AG09319 (cell line): ENCODE measurements at places on chromosomes 16 and 17.

DNA sequence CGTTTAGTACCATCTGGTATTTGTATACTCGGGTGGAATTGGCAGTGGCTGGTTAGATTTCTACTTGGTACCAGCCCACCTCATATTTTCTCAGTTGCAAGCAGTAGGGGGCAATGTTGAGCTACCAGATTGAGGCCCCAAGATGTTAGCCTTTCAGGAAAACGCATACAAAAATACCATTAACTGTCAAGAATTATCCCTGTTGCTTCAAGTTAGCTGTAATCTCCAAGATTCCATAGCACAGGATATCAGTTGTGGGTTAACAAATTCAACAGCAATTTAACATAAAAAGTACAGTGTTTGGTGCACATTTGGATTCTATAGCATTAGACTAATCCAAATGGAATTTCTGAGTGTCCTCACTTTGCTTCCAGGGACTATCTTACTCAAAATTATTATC lies 188.2 kb downstream of the FTO start:
- DNase-seq: no peak

- DNase-seq: peak; percentile 57
Observed at GRCh38 chr17:64240741-64241347, 22.2 kb downstream of the TEX2 start.

GRCh38 chr16:83928341-83929055 lies 24.5 kb upstream of the OSGIN1 start:
- peak; percentile 25 for DNase-seq

- no peak for DNase-seq
Observed at GRCh38 chr17:42026857-42027589, 7.1 kb downstream of the NKIRAS2 start.

DNA sequence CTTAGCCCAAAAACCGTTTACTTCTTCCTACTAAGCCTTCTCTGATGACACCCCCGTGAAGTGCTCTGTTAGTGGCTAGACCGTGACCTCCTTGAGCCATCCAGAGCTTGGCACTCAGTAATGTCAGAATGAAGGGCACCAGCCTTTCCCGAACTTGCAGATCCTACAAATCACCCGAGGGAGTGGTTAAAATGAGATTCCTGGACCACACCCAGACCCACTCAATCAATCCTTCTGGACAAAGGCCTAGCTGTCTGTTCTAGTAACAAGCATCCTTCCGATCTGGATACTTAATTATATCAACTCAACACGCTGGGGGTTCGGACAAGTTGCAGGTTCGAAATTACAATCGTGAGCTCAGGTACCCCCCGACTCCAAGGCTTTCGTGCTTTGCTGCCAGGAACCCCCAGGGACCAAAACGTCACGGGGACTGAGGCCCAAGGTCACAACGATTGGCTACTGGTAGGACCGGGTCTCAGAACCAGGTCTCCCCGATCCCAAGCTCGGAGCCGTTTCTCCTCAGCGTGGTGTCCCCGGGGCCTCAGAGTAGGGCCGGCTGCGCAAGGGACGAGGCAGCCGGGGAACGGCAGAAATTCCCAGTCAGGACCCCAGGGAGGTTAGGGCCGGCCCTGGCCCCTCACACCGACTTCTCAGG lies 527 bp downstream of the CIAPIN1 start:
- no peak for DNase-seq

- DNase-seq: no peak
Observed at GRCh38 chr16:59274141-59274540, 540.0 kb upstream of the GOT2 start.

DNA sequence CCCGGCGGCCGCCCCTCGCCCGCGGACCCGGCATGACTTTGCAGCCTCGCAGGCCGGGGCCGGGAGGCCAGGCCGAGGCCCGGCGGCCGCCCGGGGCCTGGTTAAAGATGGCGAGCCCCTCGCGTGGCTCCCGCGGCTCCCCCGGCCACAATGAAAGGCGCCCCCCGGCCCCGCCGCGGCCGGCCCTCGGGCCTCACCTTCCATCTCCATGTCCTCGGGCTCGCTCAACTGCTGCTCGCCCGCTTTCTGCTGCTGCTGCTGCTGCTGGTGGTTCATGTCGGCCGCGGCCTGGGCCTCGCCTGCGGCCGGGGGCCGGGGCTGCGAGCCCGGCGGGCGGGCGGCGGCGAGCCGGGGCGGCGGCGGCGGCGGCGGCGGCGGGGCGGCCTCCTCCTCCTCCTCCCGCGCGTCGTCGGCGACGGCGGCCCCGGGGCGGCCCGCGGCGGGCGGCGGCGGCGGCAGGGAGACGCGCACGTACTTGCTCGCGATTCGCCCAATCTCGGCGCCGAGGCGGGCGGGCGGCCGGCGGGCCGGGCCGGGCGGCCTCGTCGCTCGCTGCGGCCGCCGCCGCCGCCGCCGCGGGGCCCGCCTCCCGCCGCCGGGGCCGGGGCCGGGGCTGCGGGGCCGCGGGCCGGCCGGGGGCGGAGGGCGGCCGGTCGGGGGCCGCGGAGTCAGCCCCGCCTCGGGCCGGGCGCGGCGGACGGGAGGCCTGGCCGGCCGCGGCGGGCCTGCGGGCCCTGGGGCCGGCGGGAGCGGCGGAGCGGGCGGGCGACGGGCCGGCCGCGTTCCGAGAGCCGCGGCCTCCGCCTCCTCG lies 491 bp downstream of the USP7 start:
- DNase-seq: no peak

- DNase-seq: peak; percentile 92
Observed at GRCh38 chr16:16021988-16022682, 72.7 kb downstream of the ABCC1 start.

- DNase-seq: no peak
Observed at GRCh38 chr16:77816293-77816692, 27.9 kb downstream of the VAT1L start.

DNA sequence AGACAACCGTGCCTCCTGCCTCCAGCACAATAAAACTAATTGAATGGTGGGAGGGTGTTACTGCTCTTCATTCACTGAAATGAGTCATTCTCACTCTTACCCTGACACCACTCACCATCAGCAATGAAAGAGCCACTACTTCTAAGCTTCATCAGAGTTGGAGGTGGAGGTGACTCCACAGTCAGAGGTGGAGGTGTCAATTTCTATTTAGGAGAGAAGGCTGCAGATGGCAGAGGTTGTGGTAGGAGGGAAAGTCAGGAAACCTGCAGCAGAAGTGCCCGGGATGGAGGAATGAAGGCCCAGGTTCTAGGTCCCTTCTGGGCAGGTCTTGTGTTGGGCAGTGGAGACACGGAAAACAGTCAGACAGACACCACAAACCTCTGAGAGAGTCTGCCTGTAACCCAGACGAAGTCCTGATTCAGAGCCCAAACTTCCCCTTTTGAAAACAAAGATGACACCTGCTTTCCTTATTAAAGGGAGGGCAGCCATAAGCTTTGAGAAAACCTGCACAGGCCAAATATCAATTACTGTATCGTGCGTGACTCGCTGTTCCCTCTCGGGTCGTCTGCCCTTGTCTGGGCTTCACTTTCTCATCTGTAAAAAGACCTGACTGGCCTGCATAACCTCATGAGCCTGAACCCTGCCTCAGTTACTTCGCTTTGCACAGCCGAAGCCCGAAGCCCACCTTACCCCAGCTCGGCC lies 668 bp downstream of the ATPAF2 start:
- no peak for DNase-seq

- DNase-seq: no peak
Observed at GRCh38 chr17:47797797-47798196, 23.8 kb downstream of the OSBPL7 start.

GRCh38 chr17:48336986-48337385 lies 93.0 kb downstream of the SKAP1 start:
- no peak for DNase-seq

DNA sequence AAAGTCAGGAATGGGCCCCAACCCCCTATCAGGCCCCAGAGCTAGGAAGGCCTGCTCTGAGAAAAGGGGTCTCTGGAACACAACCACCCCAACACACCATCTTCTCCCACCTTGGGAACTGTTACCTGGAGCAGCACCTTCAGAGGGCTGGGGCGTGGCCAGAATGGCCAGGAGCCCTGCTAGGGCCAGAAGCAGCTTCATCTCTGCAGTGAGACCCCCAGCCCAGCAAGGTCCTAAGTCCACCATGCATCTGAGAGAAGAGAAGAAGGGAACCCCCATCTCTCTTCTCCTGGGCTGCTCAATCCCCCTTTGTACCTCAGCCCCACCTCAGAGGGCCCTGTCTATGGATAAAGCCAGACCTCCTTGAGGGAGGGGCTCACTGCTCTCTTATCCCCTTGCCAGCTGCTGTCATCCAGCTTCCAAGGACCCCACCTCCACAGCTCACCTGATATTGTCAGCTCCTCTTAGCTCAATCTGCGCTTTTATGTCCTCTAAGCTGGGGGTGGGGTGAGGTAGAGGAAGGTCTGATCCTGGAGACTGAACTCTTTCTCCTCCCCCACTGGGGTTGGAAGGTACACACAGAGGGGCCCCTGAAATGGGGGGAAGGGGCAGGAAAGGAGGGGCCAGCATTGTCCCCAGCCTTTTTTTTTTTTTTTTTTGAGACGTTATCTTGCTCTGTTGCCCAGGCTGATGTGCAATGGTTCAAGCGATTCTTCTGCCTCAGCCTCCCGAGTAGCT lies at the start of gene MPO:
MPO (minus strand) TSS at position 456 of the 738 bp plus-strand sequence; CDS start at position 279, 177 bp downstream.
- no peak for DNase-seq

DNA sequence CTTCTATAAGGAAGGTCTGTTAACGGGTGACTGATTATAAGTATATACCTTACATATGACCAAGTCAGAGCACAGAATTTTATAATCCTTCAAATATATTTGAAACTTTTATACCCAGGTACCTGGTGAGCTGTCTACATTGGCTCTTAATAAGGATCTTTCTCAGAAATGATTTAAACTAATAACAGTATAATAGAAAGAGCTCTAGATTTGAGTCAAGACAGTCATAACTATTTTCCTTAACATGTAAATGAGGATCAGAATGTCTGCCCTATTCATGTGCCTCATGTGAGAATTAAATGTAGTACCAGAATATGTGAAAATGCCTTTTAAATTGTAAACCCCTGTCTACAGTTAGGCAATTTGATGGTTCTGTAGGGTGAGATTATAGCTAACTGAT lies 14.5 kb downstream of the CBFB start:
- no peak for DNase-seq

- DNase-seq: peak; percentile 75
Observed at GRCh38 chr16:70735141-70735979, 49.5 kb upstream of the MTSS2 start.

- no peak for DNase-seq
Observed at GRCh38 chr17:42421507-42422338, 1.3 kb downstream of the CAVIN1 start.

DNA sequence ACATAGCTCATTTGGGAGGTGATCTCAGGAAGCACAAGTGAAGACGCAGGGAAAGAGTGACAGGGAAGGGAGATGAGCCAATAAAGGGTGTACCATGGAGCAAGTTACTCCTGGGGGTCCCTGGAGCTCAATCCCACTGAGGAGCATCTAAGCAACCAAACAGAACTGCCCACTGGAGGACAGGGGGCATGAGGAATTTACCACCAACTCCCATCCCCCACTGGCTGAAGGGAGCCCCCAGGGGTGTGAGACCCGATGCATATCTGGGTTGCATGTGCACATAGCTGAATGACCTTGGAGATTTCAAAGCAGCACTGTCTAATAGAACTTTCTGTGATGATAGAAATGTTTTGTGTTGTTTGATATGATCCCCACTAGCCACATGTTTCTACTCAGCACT lies 29.6 kb downstream of the C16orf82 start:
- DNase-seq: no peak

DNA sequence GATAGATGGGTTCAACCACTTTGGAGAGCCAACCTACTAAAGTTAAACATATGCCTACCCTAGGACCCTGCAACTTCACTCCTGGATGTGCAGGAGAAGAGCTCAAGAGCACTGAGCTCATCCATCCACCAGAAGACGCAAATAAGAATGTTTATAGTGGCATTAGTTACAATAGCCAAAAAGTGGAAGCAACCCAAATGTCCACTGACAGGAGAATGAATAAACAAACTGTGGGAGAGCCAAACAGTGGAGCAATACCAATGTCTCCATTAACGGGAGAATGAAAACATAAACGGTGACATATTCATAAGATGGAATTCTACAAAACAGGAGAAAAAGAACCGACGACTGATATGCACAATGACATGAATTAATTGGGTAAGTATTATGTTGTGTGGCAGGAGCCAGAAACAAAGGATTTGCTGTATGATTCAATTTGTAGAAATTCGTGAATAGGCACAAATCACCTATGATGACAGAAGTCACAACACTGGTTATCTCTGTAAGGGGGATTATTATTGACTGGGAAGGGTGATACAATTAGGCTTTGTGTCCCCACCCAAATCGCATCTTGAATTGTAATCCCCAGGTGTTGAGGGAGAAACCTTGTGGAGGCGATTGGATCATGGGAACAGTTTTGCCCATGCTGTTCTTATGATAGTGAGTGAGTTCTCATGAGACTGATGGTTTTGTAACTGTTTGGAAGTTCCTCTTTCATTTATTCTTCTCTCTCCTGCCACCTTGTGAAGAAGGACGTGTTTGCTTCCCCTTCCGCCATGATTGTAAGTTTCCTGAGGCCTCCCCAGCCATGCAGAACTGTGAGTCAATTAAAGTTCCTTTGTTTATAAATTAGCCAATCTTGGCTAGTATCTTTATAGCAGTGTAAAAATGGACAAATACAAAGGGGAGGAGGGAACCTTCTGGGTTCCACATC lies 57.9 kb upstream of the PLCG2 start:
- no peak for DNase-seq

GRCh38 chr16:72752004-72752695 lies 295.8 kb downstream of the ZFHX3 start:
- DNase-seq: no peak

GRCh38 chr16:72198021-72198711 lies 26.2 kb upstream of the PMFBP1 start:
- DNase-seq: peak; percentile 41

DNA sequence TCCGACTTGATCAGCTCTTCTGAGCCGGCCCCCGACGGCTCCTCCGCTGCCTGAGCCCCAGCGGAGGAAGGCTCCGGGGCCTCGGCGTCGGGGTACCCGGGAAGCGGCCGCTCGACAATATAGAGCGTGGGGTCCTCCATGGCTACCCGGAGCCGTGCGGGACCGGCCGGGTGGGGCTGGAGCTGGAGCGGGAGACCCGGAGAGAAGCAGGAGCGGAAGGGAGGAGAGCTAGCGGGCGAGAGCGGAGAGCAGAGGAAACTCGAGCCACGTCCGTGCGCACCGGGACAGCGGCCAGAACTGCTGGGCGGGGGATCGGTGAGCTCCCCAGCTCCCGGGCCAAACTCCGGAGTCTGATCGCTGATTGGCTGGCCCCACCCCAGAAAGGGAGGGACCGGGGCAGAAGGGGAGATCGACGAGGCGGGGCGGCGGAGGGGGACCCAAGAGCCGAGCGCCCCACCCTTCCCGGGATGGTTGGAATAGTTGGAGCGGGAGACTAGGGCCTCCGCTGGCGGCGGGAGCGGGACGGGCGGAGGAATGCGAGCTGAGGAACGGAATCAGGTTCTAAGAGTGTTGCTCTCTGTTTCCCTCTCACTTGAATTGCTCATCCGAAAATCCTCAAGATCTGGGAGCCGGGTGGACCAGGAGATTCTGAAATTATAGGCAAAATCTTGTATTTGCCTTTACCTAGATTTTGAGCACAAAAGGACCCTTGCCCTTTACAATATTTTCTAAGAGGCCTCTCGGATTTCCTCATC lies at the start of gene CAVIN1:
CAVIN1 (minus strand) TSS at position 299 of the 755 bp plus-strand sequence; CDS start at position 140, 159 bp downstream.
- peak; percentile 99 for DNase-seq
